ENCODE measurements at places on chromosomes 11 and 22. TPM values are rescaled to one million over a fixed set of nuclear protein-coding genes. Genes with fewer than 3 reads are reported as not detected.

DNA sequence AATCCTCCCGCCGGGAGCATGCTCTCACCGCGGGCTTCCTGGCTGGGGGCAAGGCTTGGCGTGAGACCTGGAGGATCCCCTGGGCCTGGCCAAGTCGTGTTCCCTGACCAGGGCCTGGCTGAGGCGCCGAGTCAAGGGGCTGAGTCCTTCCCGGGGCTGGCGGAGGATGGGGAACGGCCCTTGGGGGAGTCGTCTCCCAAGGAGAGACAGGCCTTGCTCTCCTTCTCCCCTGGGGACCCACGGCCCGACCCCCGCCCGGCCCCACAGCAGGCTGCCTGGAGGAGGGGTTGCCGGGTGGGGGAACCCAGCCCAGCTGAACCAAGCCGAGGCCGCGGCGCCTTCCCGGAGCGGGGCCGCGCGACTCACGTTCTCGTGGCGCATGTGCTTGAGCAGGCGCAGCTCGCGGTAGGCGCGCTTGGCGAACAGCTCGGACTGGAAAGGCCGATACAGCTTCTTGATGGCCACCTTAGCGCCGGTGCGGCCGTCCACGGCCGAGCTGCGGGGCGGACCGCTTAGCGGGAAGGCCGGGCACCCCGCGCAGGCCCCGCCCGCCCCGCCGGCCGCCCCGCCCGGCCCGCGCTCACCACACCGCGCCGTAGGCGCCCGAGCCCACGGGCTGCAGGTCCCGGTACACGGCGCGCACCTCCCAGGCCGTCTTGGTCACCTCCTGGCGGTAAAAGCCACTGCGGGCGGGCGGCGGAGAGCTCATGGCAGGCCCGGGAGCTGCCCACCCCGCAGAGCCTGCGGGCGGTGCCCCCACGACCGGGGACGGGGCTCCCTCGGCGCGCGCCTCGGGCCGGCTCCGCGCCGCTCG is 475 bp downstream of the MAPK12 start:
- peak overlapping the region; percentile 66 for H3K4me3 ChIP-seq

GRCh38 chr22:28883917-28884746 is 760 bp downstream of the ZNRF3 start:
- H3K36me3 ChIP-seq = no peaks in the 10 kb centered on the region
- peak overlapping the region; percentile 88 for H3K27ac ChIP-seq
- DNase-seq = peak; percentile 61
- peaks cover 49% of the 10 kb centered on the region for H3K4me1 ChIP-seq
- H3K27me3 ChIP-seq = no peaks in the 10 kb centered on the region
- H3K4me3 ChIP-seq = peak overlapping the region; percentile 81

- no peak overlapping the region for H3K4me3 ChIP-seq
- H3K4me1 ChIP-seq = no peaks in the 10 kb centered on the region
- H3K27me3 ChIP-seq = no peaks in the 10 kb centered on the region
- no peak for DNase-seq
- H3K27ac ChIP-seq = no peak overlapping the region
Measured at GRCh38 chr11:76096552-76096951, 109.8 kb downstream of the WNT11 start.

GRCh38 chr11:13238879-13239514 is 38.6 kb upstream of the BMAL1 start:
- no peak overlapping the region for H3K4me3 ChIP-seq
- H3K27ac ChIP-seq = no peak overlapping the region
- peaks cover 9% of the 10 kb centered on the region for H3K4me1 ChIP-seq

- H3K4me1 ChIP-seq = peaks cover 32% of the 10 kb centered on the region
- no peaks in the 10 kb centered on the region for H3K27me3 ChIP-seq
- H3K36me3 ChIP-seq = peaks cover 49% of the 10 kb centered on the region
- peak overlapping the region; percentile 25 for H3K4me3 ChIP-seq
Measured at GRCh38 chr11:35664977-35665441, 2.4 kb downstream of the TRIM44 start.

The GNAZ gene
- 6.0 TPM for total RNA-seq

- no peaks in the 10 kb centered on the region for H3K27me3 ChIP-seq
- H3K4me3 ChIP-seq = no peak overlapping the region
- no peak for DNase-seq
- no peaks in the 10 kb centered on the region for H3K4me1 ChIP-seq
Measured at GRCh38 chr22:45131749-45132148, 32.0 kb upstream of the NUP50 start.

The PLEKHB1 gene
- total RNA-seq = 8.0 TPM

DNA sequence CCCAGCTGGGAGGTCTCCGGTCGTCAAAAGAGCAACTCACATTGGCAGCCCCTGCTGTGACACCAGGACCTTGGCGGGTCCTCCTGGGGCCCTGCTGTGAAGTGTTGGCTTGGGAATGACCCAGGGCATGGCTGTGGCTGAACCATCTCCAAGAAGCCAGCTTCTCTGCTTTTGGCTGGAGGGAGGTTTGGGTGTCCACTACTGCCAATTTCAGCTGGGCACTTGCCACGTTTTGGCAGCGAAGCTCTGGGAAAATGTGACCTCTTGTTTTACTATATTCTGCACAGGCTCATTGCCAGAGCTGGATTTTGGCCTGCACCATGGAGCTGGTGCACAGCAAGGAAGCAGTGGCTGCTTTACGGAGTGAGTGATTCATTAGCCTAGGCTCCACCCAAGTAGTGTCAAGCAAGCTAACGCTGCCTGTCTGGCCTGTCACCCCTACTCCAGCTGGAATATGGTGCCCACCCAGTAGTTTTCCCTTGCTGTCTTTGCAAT is 24.3 kb upstream of the SMCO4 start:
- H3K4me3 ChIP-seq = no peak overlapping the region
- DNase-seq = no peak
- peaks cover 4% of the 10 kb centered on the region for H3K27me3 ChIP-seq
- H3K36me3 ChIP-seq = no peaks in the 10 kb centered on the region
- peaks cover 17% of the 10 kb centered on the region for H3K4me1 ChIP-seq
- no peak overlapping the region for H3K27ac ChIP-seq

GRCh38 chr11:57392066-57392762 is 1.8 kb upstream of the PRG2 start:
- peaks cover 64% of the 10 kb centered on the region for H3K27me3 ChIP-seq
- H3K4me1 ChIP-seq = no peaks in the 10 kb centered on the region
- H3K27ac ChIP-seq = no peak overlapping the region
- no peak for DNase-seq

The MS4A1 gene
- total RNA-seq = not detected

GRCh38 chr11:35257281-35257680 is 118.3 kb downstream of the CD44 start:
- no peak overlapping the region for H3K4me3 ChIP-seq
- no peaks in the 10 kb centered on the region for H3K4me1 ChIP-seq
- no peak overlapping the region for H3K27ac ChIP-seq
- no peaks in the 10 kb centered on the region for H3K36me3 ChIP-seq

The B4GALNT4 gene
- 294 TPM for total RNA-seq

- H3K4me1 ChIP-seq = peaks cover 54% of the 10 kb centered on the region
- peaks cover 12% of the 10 kb centered on the region for H3K36me3 ChIP-seq
- H3K27me3 ChIP-seq = no peaks in the 10 kb centered on the region
- no peak overlapping the region for H3K4me3 ChIP-seq
- H3K27ac ChIP-seq = no peak overlapping the region
- no peak for DNase-seq
Measured at GRCh38 chr11:27388001-27388400, 25.0 kb upstream of the CCDC34 start.

The KIAA1671 gene
- 22.0 TPM for total RNA-seq

DNA sequence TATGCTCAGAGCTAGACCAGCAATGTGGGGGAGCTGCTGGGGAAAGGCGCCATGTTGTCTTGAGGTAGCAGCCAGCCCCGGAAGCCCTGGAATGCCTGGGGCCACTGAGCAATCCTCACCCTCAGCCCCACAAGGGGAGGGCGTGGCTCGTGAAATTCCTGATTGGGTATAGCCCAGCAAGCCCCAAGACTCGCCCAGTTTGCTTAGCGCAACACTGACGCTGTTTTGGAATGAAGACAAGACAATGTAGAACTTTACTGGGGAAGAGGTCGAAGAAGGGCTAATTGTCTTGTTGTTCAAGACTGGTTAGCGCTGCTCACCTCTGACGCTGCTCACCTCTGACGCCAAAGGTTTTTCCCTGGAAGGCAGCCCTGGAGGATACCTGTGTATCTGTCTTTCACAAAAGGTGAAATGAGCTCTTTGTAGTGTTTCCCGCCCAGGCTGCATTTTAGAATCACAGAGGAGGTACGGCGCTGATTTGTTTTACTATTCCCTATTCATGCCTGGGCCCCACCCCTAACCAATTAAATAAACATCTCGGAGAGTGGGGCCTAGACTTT is 47.6 kb downstream of the ST3GAL4 start:
- H3K27ac ChIP-seq = no peak overlapping the region
- no peak for DNase-seq
- H3K4me1 ChIP-seq = peaks cover 21% of the 10 kb centered on the region
- peaks cover 3% of the 10 kb centered on the region for H3K36me3 ChIP-seq

The PAX6 gene
- total RNA-seq = not detected

DNA sequence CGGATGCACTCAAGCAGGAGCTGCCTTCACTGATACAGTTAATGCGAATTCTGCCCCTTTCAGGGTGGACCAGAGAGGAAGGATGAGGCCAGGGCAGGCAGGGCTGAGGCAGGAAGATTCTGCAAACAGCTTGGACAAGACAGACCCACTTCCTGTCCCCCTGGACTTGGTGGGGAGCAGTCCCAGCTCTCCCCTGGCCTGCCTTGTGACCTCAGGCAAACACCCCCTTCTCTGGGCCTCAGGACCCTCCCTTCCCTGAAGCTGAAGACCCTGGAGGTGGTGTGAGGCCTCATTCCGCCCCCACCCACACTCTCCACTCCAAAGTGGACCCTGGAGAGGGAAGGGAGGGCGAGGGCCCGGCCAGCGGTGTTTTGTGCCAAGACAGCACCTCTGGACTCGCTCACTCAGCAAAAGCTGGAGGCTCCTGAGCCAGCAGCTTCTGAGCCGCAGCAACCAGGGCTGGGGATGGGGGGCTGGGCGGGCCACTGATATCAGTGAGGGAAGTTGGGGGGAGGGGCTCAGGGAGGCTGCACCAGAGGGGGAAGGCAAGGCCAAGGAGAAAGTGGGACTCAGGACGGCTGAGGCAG is 8.5 kb downstream of the RAB3IL1 start:
- H3K36me3 ChIP-seq = no peaks in the 10 kb centered on the region
- H3K27ac ChIP-seq = peak overlapping the region; percentile 64
- peaks cover 18% of the 10 kb centered on the region for H3K4me1 ChIP-seq
- H3K27me3 ChIP-seq = no peaks in the 10 kb centered on the region
- DNase-seq = no peak

DNA sequence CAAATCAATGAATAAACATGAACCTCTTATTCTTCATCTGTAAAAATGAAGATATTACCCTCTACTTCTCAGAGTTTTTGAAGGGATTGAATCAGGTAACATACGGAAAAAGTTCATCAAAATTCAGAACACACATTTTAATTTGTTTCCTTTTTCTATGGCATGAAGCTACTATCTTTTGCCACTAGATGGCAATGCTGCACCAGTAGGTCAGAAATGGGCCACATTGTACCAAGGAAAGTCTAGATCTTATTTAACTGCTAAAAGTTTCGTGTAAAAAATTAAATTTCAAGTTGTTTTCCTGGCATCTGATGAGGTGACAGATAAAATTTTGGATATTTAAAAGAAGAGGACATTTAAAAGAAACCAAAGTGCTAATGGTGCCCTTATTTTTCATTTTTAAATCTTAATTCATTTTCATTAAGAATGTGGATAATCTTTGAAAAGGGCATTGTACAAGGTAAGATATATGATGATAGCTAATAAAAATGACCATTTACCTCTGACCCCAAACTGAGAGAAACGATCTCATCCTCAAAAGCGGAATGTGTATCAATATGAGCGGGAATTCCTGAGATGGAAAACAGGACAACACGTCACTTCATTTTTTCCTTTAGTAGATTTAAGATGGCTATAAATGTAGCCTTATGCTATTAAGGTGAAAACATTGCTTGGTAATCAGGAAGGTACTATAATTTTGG is 16.1 kb downstream of the ALKBH8 start:
- peaks cover 27% of the 10 kb centered on the region for H3K4me1 ChIP-seq
- DNase-seq = no peak
- H3K4me3 ChIP-seq = no peak overlapping the region
- H3K27ac ChIP-seq = peak overlapping the region; percentile 30

- no peaks in the 10 kb centered on the region for H3K36me3 ChIP-seq
- DNase-seq = no peak
- no peaks in the 10 kb centered on the region for H3K27me3 ChIP-seq
- H3K27ac ChIP-seq = no peak overlapping the region
Measured at GRCh38 chr11:115132436-115133228, 371.6 kb downstream of the CADM1 start.

The IFITM10 gene
- total RNA-seq = 2.2 TPM

GRCh38 chr22:25764270-25765015 is 22.5 kb downstream of the MYO18B start:
- H3K27ac ChIP-seq = no peak overlapping the region
- no peak for DNase-seq
- no peak overlapping the region for H3K4me3 ChIP-seq
- peaks cover 3% of the 10 kb centered on the region for H3K36me3 ChIP-seq
- peaks cover 21% of the 10 kb centered on the region for H3K27me3 ChIP-seq

GRCh38 chr11:127345819-127346459 is 345.4 kb upstream of the KIRREL3 start:
- H3K27me3 ChIP-seq = peaks cover 1% of the 10 kb centered on the region
- DNase-seq = peak; percentile 53
- no peaks in the 10 kb centered on the region for H3K4me1 ChIP-seq
- no peak overlapping the region for H3K4me3 ChIP-seq
- H3K36me3 ChIP-seq = no peaks in the 10 kb centered on the region

GRCh38 chr11:70140711-70141485 is 62.2 kb upstream of the FADD start:
- H3K36me3 ChIP-seq = no peaks in the 10 kb centered on the region
- DNase-seq = no peak
- H3K27ac ChIP-seq = no peak overlapping the region
- H3K27me3 ChIP-seq = peaks cover 37% of the 10 kb centered on the region
- peak overlapping the region; percentile 52 for H3K4me3 ChIP-seq

DNA sequence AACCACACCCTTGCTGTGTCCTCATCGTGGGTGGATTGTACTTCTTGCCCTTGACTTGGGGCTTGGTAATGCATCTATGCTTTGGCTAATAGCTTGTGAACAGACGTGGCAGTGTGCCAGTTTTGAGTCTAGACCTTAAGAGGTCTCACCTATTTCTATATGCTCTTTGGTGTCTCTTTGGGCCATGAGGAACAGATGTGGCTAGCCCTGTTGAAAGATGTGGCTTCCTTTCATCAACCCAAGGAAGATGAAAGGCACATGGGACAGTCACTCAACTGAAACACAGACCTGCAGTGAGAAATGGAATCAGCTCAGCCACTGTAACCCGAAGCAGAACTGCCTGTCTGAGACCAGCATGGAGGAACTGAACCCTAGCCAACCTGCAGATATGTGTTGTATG is 7.9 kb upstream of the NELL1 start:
- DNase-seq = no peak
- H3K27me3 ChIP-seq = peaks cover 92% of the 10 kb centered on the region
- no peaks in the 10 kb centered on the region for H3K36me3 ChIP-seq
- no peak overlapping the region for H3K4me3 ChIP-seq
- no peak overlapping the region for H3K27ac ChIP-seq

GRCh38 chr11:91081440-91082043 is 858.7 kb upstream of the CHORDC1 start:
- no peaks in the 10 kb centered on the region for H3K27me3 ChIP-seq
- peak overlapping the region; percentile 37 for H3K27ac ChIP-seq
- no peak overlapping the region for H3K4me3 ChIP-seq
- no peak for DNase-seq
- peaks cover 7% of the 10 kb centered on the region for H3K4me1 ChIP-seq
- peaks cover 1% of the 10 kb centered on the region for H3K36me3 ChIP-seq

- H3K4me1 ChIP-seq = peaks cover 6% of the 10 kb centered on the region
- no peak for DNase-seq
- peaks cover 2% of the 10 kb centered on the region for H3K27me3 ChIP-seq
- H3K4me3 ChIP-seq = no peak overlapping the region
- H3K36me3 ChIP-seq = peaks cover 4% of the 10 kb centered on the region
Measured at GRCh38 chr11:94028436-94028835, 7.3 kb downstream of the HEPHL1 start.

The DEFB131B gene
- total RNA-seq = not detected

- no peaks in the 10 kb centered on the region for H3K36me3 ChIP-seq
- DNase-seq = no peak
- H3K27ac ChIP-seq = no peak overlapping the region
- no peaks in the 10 kb centered on the region for H3K4me1 ChIP-seq
Measured at GRCh38 chr11:28581286-28582242, 473.4 kb downstream of the METTL15 start.

All from mesothelial cell of epicardium (in vitro differentiated cells).